ENCODE measurements at places on chromosomes 6 and 20. TPM values are rescaled to one million over a fixed set of nuclear protein-coding genes. Genes with fewer than 3 reads are reported as not detected.
A peak's percentile ranks its signal among the peaks of the same experiment; 100 is the strongest.

DNA sequence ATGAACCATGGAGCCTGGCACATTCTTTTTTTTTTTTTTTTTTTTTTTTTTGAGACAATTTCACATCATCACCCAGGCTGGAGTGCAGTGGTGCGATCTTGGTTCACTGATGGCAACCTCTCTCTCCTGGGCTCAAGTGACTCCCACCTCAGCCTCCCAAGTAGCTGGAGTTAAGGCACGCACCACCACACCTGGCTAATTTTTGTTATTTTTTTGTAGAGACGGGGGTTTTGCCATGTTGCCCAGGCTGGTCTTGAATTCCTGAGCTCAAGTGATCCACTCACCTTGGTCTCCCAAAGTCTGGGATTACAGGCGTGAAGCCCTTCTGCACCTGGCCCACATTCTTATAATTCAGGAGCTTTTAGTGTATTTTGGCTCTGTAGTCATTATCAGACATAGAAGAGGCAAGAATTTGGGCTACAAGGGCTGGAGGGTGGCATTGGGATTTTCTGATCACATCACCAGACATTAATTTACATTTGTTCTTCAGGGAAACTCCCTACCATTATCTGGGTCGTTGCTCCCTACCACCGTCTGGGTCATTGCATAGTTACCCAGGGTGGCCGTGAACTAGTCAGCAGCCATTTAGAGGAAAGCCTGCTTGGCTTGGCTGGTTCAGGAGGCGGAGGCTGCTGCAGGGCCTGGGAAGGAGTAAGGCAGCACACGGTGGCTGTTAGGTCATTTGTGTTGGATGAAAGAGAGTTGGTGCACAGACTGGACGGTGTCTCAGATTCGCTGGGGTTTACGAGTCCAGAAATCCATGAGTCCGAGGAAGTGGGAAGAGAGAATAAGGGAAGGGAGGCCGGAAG, 17.6 kb downstream of the ARID1B start:
- peaks cover 1% of the 10 kb centered on the region for H3K36me3 ChIP-seq
- no peak for DNase-seq
- H3K27me3 ChIP-seq: no peaks in the 10 kb centered on the region
- H3K27ac ChIP-seq: no peak overlapping the region

Gene AGPAT4
- 4.2 TPM for total RNA-seq

Gene RBBP8NL
- not detected for total RNA-seq

Gene WFDC12
- total RNA-seq: not detected

Gene PLN
- not detected for total RNA-seq

DNA sequence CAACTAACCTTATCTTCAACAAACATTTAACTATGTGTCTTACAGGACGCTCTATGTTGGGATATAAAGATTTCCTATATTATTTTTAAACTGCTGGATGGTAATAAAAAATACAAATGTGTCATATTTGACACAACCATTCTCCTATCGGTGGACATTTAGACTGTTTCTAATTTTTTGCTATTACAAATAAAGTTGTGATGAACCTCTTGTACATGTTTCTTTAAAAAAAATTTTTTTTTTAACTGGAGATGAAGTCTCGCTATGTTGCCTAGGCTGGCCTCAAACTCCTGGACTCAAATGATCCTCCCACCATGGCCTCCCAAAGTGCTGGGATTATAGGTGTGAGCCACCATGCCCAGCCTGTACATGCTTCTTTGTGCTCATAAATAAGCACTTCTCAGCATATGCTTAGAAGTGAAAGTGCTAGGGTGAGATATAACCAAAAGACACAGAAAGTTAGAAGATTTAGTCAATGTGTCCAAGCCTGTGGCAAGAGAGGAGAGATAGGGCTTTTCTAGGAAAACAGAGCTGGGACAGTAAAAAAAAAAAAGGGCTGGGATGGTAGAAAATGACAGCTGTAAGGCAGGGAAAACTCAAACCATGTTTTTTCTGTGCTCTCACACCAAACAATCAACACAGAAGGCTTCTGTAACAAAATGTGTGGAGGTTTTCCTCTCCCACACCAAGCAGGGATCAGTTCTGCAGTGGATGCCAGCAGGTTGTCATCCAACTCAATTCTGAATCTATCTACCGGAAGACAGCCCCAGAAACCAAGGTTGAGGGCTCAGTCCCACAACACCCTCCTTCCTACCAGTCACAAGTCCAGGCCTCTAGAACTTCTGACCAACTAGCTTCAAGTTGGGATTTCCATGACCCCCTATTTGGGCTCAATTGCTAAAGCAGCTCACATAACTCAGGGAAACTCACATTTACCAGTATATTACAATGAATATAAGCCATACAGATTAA, 70.0 kb upstream of the SMIM29 start:
- peaks cover 49% of the 10 kb centered on the region for H3K4me1 ChIP-seq
- no peaks in the 10 kb centered on the region for H3K27me3 ChIP-seq
- peaks cover 10% of the 10 kb centered on the region for H3K36me3 ChIP-seq
- H3K4me3 ChIP-seq: no peak overlapping the region

DNA sequence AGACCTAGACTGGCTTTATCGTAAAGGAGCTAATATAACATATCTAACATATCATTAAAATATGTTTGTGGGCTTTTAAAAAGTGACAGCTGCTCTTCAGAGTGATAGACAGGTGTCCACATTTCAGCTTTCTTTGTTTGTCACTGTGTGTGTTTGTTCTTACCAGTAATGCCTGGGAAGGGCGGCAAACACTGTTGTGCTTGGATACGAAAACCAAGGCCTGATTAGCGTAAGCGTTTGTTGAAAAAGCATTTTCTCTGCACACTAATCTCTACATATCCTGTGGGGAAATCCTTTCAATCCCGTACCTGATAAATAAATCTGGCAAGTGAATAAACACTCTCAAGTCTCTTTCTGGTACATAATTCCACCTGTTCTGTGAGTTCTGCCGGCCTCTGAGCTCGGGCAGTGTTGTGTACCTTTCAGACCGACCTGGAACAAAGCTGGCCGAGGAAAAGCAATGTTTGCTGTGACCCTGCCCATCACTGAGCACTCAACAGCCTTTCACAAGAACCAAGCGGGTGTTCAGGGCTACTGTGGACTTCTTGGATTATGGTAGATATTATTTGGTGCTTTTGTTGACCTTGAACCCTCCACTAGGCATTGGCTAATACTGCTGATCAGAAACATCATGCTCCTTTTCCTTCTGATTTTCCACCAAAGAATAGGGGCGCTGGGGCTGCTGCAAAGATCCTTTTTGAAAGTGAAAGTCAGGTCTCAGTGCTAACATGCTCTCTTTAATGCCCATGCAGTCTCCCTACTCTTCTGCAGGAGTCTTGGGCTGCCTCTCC, 100.4 kb downstream of the CD83 start:
- H3K36me3 ChIP-seq: no peaks in the 10 kb centered on the region
- H3K4me3 ChIP-seq: no peak overlapping the region
- DNase-seq: no peak
- no peak overlapping the region for H3K27ac ChIP-seq
- no peaks in the 10 kb centered on the region for H3K27me3 ChIP-seq

DNA sequence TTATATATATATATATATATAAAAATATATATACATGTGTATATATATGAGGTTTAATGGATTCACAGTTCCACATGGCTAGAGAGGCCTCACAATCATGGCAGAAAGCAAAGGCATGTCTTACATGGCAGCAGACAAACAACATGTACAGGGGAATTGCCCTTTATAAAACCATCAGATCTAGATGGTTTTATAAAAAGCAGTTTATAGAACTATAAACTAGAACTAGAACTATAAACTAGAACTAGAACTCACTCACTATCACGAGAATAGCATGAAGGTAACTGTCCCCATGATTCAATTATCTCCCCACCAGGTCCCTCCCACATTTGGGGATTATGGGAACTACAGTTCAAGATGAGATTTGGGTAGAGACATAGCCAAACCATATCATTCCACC, 56.8 kb downstream of the PDSS2 start:
- no peaks in the 10 kb centered on the region for H3K27me3 ChIP-seq
- H3K27ac ChIP-seq: no peak overlapping the region
- H3K4me1 ChIP-seq: no peaks in the 10 kb centered on the region

GRCh38 chr6:36840432-36841403, 1.5 kb upstream of the CPNE5 start:
- peak overlapping the region; percentile 72 for H3K4me3 ChIP-seq
- peaks cover 15% of the 10 kb centered on the region for H3K4me1 ChIP-seq
- peaks cover 28% of the 10 kb centered on the region for H3K27me3 ChIP-seq
- DNase-seq: peak; percentile 33

- H3K27me3 ChIP-seq: peaks cover 42% of the 10 kb centered on the region
- peaks cover 4% of the 10 kb centered on the region for H3K4me1 ChIP-seq
- H3K36me3 ChIP-seq: no peaks in the 10 kb centered on the region
- peak; percentile 51 for DNase-seq
- no peak overlapping the region for H3K4me3 ChIP-seq
These were observed 1.6 kb upstream of the THBD start for GRCh38 chr20:23050847-23051627.

Gene STX11
- total RNA-seq: 17.2 TPM

DNA sequence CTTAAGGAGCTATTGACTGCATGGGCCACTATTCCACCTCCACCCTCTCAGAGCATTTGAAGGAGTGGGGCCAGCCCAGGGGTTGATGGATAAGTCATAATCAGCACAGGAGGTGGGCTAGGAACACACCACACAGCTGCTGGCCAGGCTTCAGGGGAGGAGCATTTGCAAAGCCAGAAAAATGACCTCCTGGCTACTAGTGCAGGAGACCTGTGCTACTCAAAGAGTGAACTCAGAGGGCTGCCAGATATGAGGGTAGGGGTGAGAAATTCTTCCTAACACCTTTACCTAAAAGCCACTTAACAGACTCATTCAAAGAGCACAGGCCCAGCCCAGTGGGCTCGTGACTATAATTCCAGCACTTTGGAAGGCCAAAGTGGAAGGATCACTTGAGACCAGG, 210.8 kb downstream of the TBXT start:
- no peak for DNase-seq
- H3K27me3 ChIP-seq: no peaks in the 10 kb centered on the region
- H3K36me3 ChIP-seq: no peaks in the 10 kb centered on the region
- H3K4me3 ChIP-seq: no peak overlapping the region

- peaks cover 4% of the 10 kb centered on the region for H3K4me1 ChIP-seq
- H3K36me3 ChIP-seq: no peaks in the 10 kb centered on the region
- H3K4me3 ChIP-seq: no peak overlapping the region
- DNase-seq: no peak
These were observed 67.3 kb downstream of the MDGA1 start for GRCh38 chr6:37630281-37630799.

Gene LPIN3
- 1.0 TPM for total RNA-seq

GRCh38 chr6:130069485-130069884, 51.1 kb downstream of the L3MBTL3 start:
- H3K4me3 ChIP-seq: no peak overlapping the region
- H3K36me3 ChIP-seq: peaks cover 6% of the 10 kb centered on the region
- no peak overlapping the region for H3K27ac ChIP-seq
- no peaks in the 10 kb centered on the region for H3K4me1 ChIP-seq
- no peak for DNase-seq

DNA sequence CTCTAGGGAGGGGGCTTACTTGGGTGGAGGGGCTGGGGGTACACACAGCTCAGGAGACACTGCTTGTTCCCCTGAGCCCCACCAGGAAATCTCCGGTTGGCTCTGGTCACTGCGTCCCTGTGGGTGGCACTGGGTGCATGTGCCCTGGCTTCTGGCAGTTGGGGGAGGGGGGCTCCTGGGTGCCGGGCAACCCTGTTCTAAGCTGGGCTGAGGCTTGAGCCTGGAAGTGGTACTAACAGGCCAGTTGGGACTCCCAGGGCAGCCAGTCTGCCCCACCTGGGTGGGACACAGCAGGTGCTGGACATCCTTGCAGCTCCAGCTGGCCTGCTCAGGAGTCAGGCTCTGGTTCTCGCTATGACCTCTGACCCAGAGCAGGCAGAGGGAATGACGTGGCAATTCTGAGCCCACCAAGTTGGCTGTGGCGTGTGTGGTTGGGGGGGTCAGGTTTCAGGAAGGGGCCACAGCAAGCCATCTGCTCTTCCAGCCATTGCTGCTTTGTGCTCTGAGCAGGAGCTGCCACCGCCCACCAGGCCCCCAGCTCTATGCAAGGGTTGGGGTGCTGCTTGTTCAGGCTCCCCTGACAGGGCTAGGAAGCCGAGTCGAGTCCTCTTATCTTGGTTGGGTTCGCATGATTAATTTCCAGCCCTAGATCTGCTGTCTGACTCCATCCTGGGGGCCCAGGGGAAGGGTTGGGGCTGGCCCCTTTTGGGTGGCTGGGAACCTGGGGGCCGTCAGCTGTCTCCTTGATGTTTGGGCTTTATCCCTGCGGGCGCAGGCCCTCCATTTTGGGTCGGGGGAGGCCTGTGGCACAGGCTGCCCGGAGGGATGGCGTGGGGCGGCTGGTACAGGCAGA, 590 bp downstream of the C20orf204 start:
- peaks cover 52% of the 10 kb centered on the region for H3K4me1 ChIP-seq
- peak; percentile 38 for DNase-seq
- no peak overlapping the region for H3K27ac ChIP-seq

Gene CDH22
- not detected for total RNA-seq

- H3K27me3 ChIP-seq: no peaks in the 10 kb centered on the region
- H3K4me1 ChIP-seq: peaks cover 3% of the 10 kb centered on the region
These were observed 35.0 kb downstream of the LRRC1 start for GRCh38 chr6:53829698-53830221.

Gene RFX6
- total RNA-seq: not detected

GRCh38 chr6:168148231-168148849, 69.3 kb upstream of the FRMD1 start:
- no peak overlapping the region for H3K4me3 ChIP-seq
- no peak for DNase-seq
- no peak overlapping the region for H3K27ac ChIP-seq

Gene TMC2
- not detected for total RNA-seq

DNA sequence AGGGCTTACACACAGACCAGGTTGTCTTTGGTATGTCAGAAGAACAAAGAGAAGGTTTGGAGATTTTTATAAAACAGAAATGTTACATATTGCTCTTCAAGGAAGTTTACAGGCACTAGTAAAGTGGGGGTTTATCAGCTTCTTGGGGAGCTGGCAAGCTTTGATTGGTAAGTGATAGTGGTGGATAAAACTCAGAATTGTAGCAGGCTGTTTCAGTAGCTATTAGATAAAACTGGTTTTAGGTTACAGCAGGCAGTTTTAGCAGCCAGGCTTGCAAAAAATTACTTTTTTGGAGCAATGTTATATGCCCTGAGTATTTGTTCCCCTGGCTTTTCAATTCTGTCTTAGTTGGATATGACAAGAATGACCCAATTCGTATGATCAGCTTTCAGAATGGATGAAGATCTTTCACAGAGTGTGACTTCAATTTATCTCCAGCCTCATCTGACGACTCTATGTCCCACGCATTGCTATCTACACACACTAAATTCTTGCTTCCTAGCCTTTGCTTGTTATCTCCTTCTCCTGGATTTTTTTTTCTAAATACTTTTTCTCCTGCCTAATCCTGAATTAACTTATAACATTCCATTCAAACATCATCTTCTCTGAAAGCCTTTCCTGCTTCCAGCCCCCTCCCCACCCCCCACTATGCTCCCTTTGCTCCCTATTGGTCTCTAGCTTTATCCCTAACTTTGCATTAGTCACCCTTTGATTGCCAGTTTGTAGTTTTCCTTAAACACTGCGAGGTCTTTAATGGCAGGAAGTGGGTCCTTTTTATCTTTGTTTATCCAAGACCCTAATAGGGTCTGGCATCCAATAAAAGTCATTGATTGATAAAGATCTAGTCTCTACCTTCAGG, 1.0 kb upstream of the TOMM34 start:
- H3K27ac ChIP-seq: peak overlapping the region; percentile 97
- H3K4me3 ChIP-seq: peak overlapping the region; percentile 17
- H3K4me1 ChIP-seq: peaks cover 70% of the 10 kb centered on the region
- H3K36me3 ChIP-seq: peaks cover 20% of the 10 kb centered on the region
- no peak for DNase-seq
- no peaks in the 10 kb centered on the region for H3K27me3 ChIP-seq

Gene FOXA2
- not detected for total RNA-seq

GRCh38 chr6:18478610-18479009, 91.5 kb downstream of the RNF144B start:
- no peak for DNase-seq
- peaks cover 11% of the 10 kb centered on the region for H3K27me3 ChIP-seq
- peaks cover 3% of the 10 kb centered on the region for H3K4me1 ChIP-seq
- H3K27ac ChIP-seq: no peak overlapping the region

Gene RSPO3
- total RNA-seq: not detected

Gene SYNCRIP
- 109 TPM for total RNA-seq

Gene ENPP3
- 1.2 TPM for total RNA-seq
